B cell (primary cell): ENCODE measurements at places on chromosomes 2 and 18.

GRCh38 chr2:88885275-88885674 lies 193.8 kb downstream of the RPIA start:
- DNase-seq = peak; percentile 45

GRCh38 chr18:5744659-5745058 lies 150.7 kb downstream of the TMEM200C start:
- no peak for DNase-seq

- DNase-seq = no peak
Measured at GRCh38 chr2:146128216-146128615, 1608.3 kb upstream of the ZEB2 start.

- DNase-seq = no peak
Measured at GRCh38 chr18:55900380-55900779, 312.4 kb upstream of the TCF4 start.

DNA sequence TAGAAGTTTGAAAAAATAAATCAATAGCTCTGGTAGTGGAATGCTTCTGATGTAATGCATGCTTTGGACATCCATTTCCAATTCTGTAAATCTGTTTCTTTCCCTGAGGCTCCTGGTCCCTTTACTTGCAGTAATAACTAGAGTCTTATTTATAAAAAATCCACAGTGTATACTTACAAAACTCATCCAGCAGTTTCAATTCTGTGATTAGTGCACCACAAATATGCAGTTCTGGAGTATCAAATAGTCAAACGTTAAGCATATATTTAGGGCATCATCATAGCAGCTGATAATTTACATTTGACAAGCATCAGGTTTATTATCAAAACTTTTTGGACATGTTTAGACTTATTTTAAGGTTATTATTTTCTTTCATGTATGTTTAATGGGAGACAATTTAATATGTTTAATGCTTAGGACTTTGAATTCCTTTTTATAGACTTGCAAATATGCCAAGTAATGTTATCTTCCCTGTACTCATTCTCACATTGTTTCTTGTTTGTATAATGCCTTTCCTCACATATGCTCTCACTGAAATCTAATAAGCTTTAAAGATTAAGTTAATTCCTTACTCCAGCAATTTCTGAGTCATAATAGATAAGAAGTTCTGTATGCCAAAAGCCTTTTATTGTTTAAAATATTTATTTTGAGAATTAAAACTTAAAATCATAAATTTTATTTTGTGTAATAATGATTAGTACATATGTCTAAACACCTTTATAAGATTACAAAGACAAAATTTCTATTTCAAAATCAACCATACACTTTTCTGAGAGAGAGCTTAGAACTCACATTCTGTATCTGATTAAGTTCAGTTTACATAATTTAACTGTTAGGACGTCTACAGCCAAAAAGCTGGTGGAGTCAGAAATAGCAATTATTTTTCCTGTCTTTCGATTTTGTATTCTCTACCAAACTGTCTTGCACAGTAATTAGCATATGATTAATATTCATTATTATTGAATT lies 341.5 kb upstream of the TMEFF2 start:
- no peak for DNase-seq

DNA sequence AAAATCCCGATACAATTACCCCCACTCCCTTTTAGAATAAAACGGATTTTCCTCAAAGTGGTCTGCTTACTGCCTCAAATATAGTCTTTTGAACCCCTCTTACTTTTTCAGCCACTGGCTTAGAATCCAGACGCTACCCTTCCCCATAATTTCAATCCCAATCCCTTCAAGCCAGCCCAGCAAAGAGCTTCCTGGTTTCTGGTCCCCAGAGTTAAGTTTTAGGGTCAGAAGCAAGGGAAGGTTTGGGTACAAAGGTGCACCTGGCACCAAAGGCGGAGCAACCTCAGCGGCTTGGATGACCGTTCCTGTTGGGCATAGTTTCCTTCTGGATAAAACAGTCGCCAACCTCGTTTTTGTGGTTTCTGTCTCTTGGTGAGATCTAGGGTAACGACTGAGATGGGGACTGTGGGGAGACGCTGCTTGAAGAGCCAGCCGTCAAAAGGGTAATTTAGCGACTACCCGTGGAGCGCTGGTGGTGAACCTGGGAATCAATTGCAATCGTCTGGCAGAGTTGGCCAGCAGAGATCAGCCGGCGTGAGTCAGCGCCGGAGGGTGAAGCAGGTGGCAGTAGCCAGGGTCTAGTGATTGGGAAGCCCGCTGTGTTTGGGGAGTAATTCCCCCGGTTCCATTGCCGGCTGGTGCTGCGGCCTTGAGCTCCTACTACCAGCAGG lies 1.6 kb downstream of the FEV start:
- DNase-seq = peak; percentile 39

GRCh38 chr2:101704816-101705578 lies 7.5 kb downstream of the MAP4K4 start:
- no peak for DNase-seq

- DNase-seq = peak; percentile 32
Measured at GRCh38 chr18:54946149-54946581, 13.1 kb downstream of the CCDC68 start.

DNA sequence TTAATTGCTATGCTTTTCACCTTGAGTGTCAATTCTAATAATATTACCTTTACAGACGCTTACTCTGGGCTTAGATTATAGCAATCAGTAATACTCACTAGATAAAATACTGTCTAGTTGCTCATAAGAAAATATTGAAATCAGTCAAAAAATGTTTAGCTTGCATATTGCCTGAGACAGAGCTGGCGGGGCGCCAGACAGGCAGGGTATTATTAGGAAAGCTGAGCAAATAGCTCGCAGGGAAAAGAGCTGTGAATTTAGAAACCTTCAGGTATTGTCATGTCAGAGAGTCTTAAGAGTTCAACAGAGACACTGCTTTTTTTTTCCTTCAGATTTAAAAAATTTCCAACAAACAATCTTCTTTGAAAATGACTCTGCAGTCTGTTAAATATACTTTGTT lies 118.4 kb downstream of the MEIS1 start:
- DNase-seq = no peak

DNA sequence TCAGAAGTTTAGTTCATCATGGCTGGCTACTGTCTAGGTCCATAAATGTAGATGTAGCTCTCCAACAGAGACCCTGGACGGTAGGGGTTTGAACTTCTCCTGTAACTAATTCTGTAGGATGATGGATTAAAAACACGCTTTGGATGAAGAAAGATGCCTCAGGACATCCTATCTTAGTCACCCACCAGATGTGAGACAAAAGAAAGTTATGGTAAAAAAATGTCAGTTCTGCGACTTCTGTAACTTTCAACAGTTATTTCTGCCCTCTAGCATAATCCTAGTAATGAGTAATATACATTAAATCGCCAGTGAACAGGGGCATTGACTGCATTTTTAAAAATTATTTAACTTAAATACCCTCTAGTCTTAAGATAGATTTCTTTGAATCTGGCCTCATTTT lies 210.1 kb upstream of the LRATD1 start:
- DNase-seq = no peak

DNA sequence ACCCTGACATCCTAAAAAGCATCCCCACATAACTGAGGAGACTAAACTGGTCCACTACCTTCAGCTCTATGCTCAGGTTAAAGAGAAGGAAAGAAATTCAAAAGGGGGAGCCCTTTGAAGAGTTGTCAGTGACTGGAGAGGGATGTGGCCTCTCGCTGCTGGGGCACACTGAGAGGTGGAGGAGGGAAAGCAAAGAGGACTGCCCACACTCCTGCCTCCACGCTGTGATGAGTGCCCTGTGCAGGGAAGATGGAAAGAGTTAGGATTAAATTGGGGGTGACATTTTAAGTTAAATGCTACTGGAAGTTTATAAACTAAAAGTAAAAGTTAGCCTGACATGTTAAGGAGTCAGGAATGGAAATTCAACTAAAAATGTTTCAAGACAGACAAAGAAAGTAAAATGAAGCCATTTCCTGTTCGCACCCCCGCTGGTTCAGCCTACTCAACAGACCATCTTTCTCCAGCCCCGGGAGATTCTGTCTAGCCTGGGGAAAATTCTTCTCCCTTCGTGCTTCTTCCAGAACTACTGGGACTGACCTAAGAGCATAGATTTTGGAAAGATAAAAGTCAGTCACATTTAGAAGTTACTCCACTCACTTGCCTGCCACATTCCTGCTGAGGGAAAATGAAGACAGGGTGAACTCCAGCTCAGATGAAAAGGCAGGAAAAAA lies 17.8 kb upstream of the INO80C start:
- DNase-seq = no peak

DNA sequence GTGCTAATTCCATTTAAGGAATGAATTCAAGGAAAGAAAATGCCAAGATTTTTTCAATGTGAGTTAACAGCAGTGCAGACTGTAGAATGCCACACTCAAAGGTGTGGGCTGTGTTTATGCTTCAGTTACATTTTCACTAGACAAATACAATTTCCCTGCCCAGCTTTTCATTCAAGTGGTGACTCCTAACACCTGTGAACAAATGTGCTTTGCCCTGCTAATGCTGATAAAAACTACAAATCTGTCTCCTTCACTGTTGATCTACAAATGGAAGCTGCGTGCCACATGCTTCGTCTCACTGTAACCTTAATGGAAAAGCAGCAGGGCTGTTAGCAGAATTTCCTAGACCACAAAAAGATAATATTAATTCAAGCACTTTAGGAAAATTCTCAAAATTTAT lies 19.8 kb upstream of the TCF4 start:
- no peak for DNase-seq

GRCh38 chr2:71800851-71801250 lies 346.8 kb downstream of the CYP26B1 start:
- no peak for DNase-seq

DNA sequence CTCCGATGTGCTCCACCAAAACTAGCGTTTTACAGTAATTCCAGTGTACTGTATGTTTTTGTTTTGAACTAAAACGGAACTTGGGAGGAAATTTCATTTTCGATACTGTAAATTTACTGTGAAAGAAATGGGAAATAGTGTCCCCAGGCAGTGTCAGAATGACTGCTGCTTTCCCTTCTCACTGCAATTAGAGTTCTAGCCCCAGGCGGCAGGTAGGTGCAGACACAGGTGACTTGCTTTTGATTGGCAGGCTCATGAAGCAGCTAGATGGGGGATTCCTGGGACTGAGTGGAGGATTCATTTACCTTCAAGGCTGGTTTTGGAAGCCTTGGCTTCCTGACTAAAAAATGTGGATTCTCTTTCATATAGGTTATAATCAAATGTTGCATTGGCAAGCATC lies 27.0 kb downstream of the RPRM start:
- no peak for DNase-seq

DNA sequence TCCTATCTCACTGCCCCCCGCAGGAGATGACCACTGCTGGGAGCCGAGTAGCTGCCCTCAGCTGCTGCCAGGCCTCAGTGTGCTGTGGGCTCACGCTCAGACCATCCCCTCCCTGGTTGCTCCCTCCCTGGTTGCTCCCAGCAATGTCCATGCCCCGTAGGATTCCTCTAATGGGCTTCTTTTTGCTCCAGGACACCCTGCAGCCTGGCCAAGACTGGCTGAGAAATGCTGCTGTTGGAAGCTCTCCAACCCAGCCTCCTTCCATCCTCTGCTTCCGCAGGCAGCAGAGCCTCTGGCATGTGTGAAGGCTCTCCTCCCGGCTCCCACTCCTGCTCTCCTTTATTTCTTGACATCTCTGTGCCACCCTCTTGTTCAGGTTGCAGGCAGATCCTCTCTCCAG lies 48.6 kb downstream of the SOX11 start:
- no peak for DNase-seq

DNA sequence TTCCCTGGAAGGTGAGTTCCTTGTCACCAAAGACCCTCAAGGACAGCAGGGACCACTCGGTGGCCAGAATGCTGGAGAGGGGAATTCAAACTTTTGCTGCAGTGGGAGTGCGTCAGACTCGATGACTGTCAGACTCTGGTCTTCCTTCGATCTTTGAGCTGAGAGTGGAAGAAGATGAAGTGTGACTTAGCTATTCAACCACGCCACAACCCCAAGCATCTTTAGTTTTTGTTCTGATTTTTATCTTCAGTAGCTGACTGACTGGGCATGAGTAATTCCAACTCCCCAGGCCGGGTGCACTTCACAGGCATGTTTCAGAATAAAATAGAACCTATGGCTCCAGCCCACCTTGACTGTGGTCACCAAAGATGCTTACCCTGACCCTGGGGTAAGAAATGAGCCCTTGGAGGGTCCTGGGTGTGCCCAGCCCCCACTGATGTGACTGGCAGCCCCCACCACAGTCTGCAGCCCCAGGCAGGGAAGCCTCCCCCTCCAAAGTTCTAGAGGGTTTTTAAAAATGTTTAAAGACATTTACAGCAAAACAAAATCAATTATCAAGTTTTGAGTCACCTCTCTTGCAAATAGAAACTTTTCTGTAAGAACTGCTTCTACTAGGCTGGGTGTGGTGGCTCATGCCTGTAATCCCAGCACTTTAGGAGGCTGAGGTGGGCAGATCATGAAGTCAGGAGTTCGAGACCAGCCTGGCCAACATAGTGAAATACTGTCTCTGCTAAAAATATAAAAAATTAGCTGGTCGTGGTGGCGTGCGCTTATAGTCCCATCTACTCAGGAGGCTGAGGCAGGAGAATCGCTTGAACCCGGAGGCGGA lies 24.9 kb upstream of the YWHAQ start:
- no peak for DNase-seq

- no peak for DNase-seq
Measured at GRCh38 chr2:214591366-214591765, 180.5 kb downstream of the VWC2L start.

DNA sequence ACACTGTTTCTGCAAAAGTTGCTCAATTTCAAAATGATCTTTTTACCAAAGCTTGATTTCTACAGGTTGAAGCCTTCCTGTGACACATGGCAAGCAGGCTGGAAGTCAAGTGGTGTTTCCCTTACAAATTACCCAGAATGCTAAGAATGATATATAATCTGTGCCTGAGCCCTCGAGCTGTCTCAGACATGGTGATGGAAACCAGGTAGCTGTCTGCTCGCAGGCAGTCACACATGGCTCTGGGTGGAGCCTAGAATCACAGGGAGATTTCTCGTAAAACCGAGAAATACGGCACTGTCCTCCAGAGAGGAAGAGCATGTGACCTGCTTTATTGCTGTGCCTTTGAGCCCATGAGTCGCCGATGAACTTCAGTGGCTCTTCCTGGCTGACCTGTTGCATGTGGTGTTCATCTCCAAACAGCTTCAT lies 392.9 kb downstream of the ZNF521 start:
- no peak for DNase-seq

GRCh38 chr2:75379476-75380210 lies 180.3 kb upstream of the TACR1 start:
- DNase-seq = no peak

DNA sequence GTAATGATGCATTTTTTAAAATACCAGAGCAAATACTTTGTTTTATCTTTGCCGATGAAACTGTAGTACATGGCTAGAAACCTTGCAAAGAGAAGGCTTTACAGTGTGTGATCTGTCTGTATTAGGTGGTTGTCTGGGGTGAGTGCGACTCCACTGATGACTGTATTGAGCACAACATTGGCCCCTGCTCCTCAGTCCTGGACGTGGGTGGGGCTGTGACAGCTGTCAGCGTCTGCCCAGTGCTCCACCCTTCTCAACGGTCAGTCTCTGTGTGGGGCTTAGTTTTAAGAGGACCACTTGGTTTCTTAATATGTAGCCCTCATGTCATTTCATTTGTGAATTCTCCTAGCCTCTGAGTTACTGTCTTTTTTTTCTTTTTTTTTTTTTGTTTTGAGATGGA lies 17.4 kb upstream of the MOCOS start:
- DNase-seq = no peak

- DNase-seq = no peak
Measured at GRCh38 chr18:55110436-55110835, 151.2 kb upstream of the CCDC68 start.
